ENCODE measurements at places on chromosomes 4 and X. TPM values are rescaled to one million over a fixed set of nuclear protein-coding genes. Genes with fewer than 3 reads are reported as not detected.

DNA sequence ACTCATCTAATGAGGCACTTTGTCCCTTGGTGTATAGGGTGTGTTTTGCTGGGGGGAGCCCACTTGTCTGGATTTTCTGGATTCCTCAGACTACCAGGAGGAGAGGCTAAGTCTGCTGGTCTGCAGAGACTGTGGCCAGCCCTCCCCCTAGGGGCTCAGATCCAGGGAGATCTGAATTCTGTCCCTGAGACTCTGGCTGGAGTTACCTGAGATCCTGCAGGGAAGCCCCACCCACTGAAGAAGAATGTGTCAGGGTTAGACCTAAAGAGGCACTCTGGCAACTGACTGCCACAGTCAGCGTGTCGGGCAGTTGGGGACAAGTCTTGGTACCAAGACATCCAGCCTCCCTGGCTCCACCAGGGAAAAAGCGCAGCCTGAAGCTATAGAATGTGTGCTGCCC lies 138.9 kb downstream of the DCAF12L2 start:
- DNase-seq = no peak

Gene ASB9
- 0.98 TPM for total RNA-seq

DNA sequence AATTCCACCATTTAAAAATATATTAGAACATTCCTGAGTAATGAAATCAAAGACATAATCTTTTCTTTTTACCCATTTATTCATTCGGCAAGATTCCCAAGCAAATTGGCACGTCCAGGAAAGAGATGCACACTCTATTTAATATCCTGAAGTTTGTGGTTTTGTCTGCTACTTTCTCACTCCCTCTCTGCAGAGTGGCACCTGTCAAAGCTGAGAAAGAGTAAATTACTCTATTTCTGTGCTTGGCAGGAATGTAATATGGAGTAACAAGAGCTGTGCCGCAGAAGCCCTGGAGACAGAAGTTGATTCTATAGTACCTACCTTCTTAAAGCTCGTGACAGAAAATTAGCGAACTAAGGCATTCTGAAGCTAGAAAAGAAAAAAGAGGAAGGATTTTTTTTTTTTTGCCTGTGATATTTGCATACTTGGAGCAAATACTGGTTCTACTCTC lies 5.5 kb downstream of the GSTCD start:
- no peak for DNase-seq

- no peak for DNase-seq
Observed at GRCh38 chr4:131721883-131722282, 1427.2 kb upstream of the PCDH10 start.

Gene RAB40AL
- 3.6 TPM for total RNA-seq

All from breast epithelium (tissue), 4 donors.